ENCODE measurements at places on chromosomes 7 and 10. TPM values are rescaled to one million over a fixed set of nuclear protein-coding genes. Genes with fewer than 3 reads are reported as not detected.

The DNAH11 gene
- total RNA-seq: 2.7 TPM

The MSMB gene
- total RNA-seq: not detected

The HGF gene
- not detected for total RNA-seq

The ENO4 gene
- not detected for total RNA-seq

DNA sequence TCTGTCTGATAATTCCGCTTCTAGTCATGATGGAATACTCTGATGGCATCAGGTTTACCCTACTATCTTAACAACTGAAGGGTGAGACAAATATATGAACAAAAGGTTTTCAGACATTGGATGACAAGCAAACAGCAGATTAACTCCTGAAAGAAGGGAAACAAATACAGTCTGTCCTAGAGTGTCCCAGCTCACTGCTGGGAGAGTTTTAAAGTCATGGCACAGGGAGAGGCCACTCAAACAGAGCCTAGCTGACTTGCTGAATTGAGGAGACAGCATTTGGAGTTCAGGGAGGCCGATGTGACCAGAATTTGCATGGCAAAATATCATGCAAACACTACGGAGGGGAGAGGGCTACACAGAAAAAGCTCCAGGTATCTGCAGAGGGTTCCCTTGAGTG lies 73.1 kb downstream of the MDH2 start:
- H3K27ac ChIP-seq: no peak overlapping the region
- H3K27me3 ChIP-seq: no peaks in the 10 kb centered on the region
- no peak for DNase-seq
- H3K36me3 ChIP-seq: no peaks in the 10 kb centered on the region
- H3K4me1 ChIP-seq: peaks cover 9% of the 10 kb centered on the region

DNA sequence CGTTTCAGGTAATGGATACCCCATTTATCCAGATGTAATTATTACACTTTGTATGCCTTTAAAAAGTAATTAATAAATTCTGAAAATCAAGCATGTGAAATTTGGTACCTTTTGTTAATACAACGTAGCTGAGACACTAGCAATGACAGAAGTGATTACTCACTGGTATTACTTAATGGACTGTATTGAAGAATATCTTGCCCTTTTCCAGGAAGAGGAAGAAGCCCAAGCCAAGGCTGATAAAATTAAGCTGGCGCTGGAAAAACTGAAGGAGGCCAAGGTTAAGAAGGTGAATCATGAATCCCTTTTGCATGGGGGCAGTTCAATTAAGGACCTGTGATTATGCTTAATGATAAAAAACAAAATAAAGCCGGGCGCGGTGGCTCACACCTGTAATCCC lies 64.8 kb downstream of the APBB1IP start:
- peaks cover 67% of the 10 kb centered on the region for H3K36me3 ChIP-seq
- no peak overlapping the region for H3K27ac ChIP-seq
- H3K4me1 ChIP-seq: peaks cover 23% of the 10 kb centered on the region
- no peak for DNase-seq
- no peak overlapping the region for H3K4me3 ChIP-seq

GRCh38 chr10:29297678-29298077 lies 8.8 kb downstream of the LYZL1 start:
- no peaks in the 10 kb centered on the region for H3K36me3 ChIP-seq
- DNase-seq: no peak
- peaks cover 14% of the 10 kb centered on the region for H3K27me3 ChIP-seq
- no peak overlapping the region for H3K27ac ChIP-seq
- H3K4me1 ChIP-seq: no peaks in the 10 kb centered on the region
- H3K4me3 ChIP-seq: no peak overlapping the region

- DNase-seq: peak; percentile 6
- no peak overlapping the region for H3K4me3 ChIP-seq
- H3K36me3 ChIP-seq: no peaks in the 10 kb centered on the region
Measured at GRCh38 chr10:95741807-95742467, 14.0 kb upstream of the ENTPD1 start.

GRCh38 chr7:73509463-73509862 lies 12.6 kb downstream of the BAZ1B start:
- H3K27ac ChIP-seq: no peak overlapping the region
- peaks cover 52% of the 10 kb centered on the region for H3K36me3 ChIP-seq
- DNase-seq: no peak
- no peak overlapping the region for H3K4me3 ChIP-seq
- H3K4me1 ChIP-seq: peaks cover 19% of the 10 kb centered on the region

GRCh38 chr7:34155220-34155908 lies 250.0 kb downstream of the BMPER start:
- no peak overlapping the region for H3K4me3 ChIP-seq
- no peak for DNase-seq
- H3K27me3 ChIP-seq: no peaks in the 10 kb centered on the region
- no peaks in the 10 kb centered on the region for H3K4me1 ChIP-seq
- H3K36me3 ChIP-seq: no peaks in the 10 kb centered on the region
